Ascending aorta (tissue), 2 donors: ENCODE measurements at places on chromosomes 11 and 22. TPM values are rescaled to one million over a fixed set of nuclear protein-coding genes. Genes with fewer than 3 reads are reported as not detected.

Gene IL18
- total RNA-seq: 9.0 TPM

Gene OR2AT4
- not detected for total RNA-seq

Gene E2F8
- 0.96 TPM for total RNA-seq

Gene MUC6
- total RNA-seq: not detected
